ENCODE measurements at places on chromosomes 12 and 14.

DNA sequence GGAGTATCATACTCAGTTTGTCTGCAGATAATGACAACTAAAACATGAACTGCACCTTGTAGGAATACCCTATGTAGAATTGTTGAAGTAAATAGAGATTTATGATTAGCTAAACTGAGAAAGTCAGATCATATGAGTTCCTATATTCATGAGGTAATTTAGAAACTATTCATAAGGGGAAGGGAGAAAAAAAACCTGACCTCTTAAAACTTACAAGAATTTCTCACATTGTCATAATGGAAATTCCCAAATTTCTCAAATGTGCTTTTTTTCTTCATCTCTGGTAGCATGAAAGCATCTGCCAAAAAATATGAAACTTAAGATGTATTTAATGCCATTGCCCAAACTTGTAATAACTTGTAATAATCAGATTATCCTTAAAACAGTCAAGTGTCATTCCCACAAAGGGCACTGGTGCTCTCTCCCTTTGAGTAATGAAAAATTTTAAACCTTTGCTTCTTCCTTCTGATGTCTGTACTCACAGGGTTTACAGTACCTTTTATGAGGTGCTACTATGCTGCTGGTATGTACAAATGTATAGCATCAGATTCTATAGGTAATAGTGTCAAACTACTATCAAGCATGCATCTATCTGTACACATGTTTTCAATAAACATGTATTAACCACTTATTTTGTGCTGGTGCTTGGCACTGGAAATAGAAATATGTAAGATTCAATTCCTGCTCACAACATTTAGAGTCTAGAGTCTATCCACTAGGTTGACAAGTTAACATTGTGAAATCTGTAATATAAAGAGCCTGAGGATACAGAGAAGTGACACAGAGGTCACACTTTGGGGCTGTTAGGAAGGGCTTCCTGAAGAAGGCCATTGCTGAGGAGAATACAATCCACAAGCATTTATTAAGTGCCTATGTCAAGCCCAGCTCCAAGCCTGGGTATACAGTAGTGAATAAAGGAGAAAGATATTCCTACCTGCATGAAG lies 17.4 kb upstream of the DRAM1 start:
- DNase-seq, result no peak

- DNase-seq, result peak; percentile 10
Observed at GRCh38 chr14:49303946-49304516, 282.1 kb downstream of the RPS29 start.

DNA sequence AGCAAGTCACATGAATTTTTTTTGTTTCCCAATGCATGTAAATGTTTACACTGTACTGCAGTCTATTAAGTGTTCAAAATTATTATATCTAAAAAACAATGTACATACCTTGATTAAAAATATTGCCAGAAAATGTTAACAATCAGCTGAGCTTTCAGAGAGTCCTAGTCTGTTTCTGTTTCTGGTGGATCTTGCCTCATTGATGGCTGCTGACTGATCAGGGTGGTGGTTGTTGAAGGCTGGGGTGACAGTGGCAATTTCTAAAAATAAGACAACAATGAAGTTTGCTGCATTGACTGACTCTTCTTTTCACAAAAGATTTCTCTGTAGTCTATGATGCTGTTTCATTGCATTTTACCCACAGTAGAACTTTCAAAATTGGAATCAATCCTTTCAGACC lies 16.6 kb upstream of the KLRD1 start:
- DNase-seq, result no peak

GRCh38 chr14:99262977-99263448 lies 9.0 kb downstream of the BCL11B start:
- no peak for DNase-seq

DNA sequence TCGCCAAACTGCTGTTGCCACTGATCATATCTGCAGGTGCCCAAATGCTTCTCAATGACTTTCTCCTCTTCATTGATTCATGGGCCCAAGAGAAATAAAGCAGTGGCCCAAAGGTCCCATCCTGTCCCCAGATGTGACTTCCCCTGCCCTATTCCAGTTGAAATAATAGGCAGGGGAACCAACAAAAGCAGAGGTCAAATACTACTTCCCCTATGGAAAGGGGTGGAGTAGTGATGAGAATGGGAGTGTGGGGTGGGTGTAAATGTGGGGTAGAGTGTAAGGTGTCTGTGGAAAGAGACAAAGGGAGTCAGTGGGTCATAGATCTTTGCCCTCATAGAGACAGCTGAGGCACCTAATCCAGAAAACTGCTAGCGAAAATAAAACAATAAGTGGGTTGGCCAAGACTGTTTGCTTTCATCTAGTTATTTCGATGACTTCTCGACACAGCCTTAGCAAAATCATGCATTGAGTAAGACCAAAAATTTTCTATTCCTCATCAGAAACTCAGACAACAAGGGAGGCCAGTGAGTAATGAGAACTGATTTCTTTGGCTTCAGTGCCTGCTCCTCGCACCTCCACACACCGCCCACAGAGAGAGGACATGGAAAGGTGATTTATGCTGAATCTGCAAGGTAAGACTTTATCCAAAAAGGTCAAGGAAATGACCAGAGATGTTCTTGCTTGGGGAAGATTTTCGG lies 10.9 kb upstream of the IL22 start:
- no peak for DNase-seq

DNA sequence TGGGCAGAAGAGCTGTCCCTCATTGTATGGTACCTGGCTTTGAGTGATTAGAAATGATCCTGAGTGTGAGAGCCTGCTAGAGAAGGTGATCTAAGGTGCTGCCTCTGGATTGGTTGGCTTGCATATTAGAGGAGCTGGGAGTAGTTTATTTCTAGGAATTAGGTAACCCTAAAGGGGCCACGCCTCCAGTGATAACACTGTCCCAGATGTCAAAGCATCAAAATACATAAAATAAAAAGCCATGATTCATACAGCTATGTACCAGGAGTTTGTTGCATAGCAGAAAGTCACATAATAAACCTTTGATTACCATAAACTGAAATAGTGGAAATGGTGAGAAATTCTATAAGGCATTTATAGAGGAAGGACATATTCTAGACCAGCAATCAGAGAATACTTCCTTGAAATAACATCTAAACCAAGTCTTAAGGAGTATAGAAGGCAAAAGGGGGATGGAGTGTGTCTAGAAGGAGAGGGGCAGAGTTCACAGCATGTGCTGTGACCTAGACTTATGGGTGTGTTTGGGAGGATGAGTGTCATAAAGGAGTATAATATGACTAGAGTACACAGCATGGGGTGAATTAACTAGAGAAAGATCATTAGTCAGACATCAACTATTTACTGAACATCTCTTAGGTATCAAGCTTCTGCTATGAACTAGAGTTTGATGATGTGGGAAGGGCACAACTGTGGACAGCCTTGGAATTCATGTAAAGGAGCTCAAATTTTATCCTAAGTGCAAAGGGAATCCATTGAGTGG lies 686.4 kb downstream of the GALC start:
- DNase-seq, result no peak

DNA sequence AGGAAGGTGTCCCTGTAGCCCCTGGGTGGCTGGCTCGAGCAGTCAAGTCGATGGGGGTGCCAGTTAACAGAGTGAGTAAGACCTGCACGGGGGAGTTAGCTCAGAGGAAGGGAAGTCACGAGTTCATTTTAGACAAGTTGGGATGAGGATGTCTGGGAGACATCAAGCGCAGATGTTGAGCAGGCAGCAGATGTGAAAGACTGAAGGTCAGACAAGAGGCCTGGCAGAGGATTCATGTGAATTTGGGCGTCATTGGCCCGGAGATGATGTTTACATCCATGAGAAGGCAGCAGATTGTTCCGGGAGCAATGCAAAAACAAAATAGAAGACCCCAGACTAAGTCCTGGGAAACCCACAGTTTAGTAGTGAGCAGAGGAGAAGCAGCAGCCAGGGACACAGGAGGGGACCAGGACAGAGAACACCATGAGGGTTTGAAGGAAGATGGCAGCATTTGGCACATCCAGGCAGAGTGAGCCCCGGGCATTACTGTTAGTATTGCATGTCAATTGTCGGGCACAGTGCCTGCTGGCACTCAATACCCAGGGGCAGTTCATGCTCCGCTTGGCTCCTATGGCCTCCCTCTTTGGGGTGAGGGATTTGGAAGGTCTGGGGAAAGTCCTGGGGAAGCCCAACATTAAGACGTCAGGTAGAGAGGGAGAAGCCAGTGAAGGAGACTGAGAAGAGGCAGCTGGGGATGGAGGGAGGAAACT lies 15.1 kb downstream of the LTBP2 start:
- peak; percentile 65 for DNase-seq

DNA sequence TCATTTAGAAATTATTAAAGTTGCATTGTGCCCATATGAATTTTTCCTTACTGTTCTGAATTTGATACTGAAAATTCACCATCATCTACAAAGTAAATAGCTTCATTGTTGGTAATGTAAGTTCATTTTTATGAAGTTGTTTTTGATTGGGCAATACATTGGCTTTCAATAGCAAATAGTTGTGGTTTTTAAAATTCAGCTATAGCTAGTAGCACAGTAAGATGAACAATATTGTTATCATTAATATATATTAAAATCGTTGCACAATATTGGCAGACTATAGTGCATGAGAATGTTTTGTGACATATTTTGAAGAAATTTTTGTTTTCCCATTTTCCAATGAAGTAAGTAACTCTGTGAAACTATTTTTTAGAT lies 575.0 kb downstream of the PRKD1 start:
- DNase-seq, result no peak

GRCh38 chr14:92582706-92583452 lies 69.3 kb downstream of the RIN3 start:
- no peak for DNase-seq

GRCh38 chr14:77240336-77240915 lies 30.6 kb downstream of the NGB start:
- DNase-seq, result no peak

DNA sequence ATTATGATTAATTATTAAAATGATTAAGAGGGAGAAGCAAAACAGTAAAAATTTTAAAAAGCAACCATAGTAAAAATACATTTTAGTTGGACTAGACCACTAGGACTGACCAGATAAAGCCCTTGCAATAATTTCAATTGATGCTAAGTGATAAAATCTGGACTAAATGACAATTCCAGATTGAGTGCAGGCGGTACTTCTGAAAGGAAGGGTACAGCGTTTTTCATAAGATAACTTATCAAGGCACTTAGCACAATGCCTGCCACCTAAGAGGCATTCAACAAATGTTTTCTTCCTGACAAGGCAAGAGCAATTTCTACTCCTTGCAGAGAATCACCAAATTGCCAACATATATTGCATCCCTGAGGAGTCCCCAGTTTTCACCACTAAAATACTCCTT lies 37.7 kb upstream of the OAS1 start:
- no peak for DNase-seq

- DNase-seq, result no peak
Observed at GRCh38 chr14:90303473-90303872, 28.3 kb downstream of the NRDE2 start.

DNA sequence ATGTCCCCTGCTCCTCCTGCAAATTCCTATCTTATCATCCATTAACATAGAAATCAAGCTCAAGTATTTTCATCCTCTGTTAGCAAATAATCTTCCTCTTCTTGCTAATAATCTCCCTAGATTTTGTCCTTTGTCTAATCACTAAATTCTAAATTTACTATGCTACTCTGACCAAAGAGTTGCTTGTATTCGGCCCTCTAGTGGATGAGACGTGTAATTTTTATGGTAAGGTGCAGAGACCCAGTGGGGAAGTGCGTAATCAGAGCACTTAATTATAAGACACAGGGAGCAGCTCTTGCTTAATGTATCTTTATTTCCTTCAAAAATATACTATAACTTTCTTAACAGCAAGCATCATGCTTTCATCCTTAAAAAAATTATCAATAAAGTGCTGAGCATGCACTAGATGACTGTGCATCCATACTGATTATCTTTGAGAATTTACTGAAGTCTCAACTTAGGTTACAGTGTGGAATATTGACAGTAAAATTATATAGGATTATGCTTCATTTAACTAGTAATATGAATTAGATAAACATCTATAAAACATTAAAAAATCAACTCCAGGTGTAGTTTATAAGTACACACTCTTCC lies 212.6 kb downstream of the SLC16A7 start:
- peak; percentile 41 for DNase-seq

DNA sequence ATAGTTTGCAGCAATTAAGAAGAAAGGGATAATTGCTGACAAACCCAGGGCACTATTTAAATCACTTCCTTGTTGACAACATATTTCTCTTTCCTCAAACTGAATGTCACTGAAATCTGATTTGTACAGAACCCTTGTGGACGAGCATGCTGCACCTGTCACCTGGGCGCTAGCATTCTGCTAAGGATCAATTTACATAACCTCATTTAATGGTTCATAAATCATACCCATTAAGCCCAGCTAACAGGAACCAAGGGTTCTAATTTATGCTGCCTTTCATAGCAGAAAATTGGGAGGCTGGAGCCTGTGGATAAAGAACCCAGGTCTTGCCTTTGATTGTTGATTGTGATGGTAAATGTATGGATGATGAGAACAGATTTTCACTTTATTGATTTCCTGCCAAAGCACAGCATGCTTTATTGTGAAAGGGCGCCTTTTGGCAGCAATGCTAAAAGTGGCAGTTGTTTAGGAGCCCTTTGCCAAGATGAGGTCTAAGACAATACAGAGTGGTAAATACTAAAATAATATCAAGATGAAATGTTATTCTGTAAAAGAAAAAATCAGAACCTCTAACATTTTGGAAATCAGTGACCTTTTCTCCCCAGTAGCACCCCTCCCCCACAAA lies 95.4 kb downstream of the NKX2-1 start:
- DNase-seq, result no peak

DNA sequence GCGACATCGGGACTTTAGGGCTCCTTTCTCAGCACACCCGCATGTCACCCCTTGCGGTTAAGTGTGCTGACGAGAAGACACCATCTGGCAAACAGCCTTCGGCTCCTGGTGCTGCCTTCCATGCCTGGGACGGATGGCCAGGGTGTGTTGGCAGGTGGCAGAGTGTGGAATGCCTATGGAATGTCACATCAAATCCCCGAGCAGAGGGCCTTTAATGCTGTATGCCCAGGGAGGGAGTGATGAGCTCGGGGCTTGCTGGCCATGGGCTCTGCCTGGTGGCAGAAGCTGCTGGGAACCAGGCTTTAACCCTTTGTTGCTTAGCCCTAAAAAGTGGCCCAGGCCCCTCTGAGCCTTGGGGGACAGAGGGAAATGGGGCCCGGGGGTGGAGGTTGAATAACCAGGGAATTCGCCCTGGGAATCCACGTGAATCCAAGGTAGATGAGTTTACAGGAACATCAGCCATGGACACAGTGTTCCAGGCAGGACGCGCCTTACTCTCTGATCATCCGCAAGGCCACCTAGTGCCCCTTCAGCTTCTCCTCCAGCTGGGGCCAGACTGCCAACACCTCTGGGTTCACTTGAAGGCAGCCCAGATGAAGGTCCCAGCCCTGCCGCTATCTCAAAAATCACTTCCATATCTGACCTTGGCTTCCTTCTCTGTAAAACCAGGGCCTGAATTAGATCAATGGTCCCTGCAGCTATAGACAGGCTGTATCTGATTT lies 17.4 kb downstream of the FAM181A start:
- DNase-seq, result no peak

- no peak for DNase-seq
Observed at GRCh38 chr14:50550294-50550693, 9.7 kb upstream of the ATL1 start.

GRCh38 chr14:99037777-99038430 lies 234.1 kb downstream of the BCL11B start:
- no peak for DNase-seq

GRCh38 chr12:109446869-109447268 lies 30.2 kb downstream of the KCTD10 start:
- no peak for DNase-seq
